ENCODE measurements at places on chromosomes 11 and 22.

DNA sequence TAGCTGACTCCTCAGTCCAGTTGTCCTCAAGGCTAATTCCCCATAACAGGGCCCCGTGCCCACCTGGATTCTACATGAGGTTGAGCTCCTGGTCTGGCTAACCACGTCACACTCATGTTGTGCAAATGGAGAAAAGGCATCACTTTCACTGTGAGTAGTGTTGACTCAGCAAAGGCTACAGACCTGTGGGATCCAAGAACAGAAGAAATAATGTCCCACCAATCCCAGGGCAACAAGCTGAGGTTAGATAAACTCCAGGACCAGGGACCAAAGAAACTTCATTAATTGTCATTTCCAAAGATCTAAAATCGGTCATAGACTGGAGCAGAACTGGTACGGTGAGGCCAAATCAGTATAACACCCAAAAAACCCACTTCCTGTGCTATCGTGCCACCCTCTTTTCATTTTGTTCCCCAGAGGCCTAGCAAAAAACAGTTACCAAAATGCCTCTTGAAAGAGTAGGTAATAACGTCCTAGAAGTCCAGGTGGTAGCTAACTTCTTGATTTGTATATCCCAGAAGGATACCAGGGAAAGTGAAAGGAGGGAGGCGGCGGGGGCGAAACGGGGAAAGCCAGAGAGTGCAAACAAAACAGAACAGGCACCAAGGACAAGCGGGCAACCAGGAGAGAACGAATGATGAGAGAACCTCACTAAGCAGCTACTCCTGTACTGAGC, 1.4 kb downstream of the PCSK7 start:
- DNase-seq, result peak; percentile 52

- DNase-seq, result no peak
These were observed 12.3 kb upstream of the MPEG1 start for GRCh38 chr11:59225017-59225416.

- DNase-seq, result no peak
These were observed 27.5 kb downstream of the CHEK2 start for GRCh38 chr22:28714043-28714628.

DNA sequence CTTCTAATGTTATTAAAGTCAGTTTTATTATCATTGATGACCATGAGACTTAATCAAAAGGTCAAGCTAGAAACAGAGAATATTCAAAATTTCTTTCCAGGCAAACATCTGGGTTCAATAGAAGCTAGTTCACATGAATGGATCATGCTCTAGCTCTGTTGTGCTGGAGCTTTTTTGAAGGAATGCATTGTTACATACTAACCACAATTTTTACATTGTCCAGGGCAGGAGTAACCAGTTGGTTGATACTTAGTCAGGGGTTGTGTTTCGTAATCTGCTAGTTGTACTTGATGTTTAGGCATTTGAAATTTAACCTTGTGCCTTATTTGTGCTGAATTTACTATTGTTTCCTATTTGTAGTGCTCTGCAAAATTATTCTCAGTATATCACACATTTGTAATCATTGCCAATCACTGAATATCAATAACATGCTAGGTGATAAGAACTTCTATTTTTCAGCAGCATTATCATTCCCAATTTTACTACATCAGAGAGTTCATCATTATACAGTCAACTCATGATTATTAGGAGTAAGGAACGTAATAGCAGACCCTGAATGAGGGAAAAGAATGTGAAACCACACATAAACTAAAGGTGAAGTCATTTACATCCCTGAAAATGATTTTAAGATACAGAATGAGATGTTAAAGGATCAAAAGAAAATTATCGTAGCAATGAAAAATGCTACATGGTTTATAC, 23.2 kb downstream of the NF2 start:
- peak; percentile 87 for DNase-seq

- no peak for DNase-seq
These were observed 66.9 kb downstream of the ALX4 start for GRCh38 chr11:44243086-44243485.

DNA sequence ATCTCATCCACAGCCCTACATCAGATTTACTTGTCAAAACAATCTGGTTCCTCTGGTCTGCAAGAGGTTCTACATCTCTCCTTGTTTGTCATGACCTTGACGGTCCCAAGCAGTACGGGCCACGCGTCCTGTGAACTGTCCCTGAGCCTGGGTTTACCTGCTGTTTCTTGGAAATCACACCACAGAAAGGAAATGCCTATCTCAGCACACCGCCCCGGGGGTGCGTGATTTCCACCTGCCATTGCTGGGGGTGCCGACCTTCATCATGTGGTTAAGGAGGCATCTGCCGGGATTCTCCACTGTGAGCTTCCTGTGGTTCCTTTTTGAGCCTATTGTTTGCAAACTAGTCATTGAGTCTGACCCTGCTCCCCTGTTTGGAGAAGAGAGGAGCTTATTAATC, 1363.4 kb downstream of the BRD1 start:
- DNase-seq, result no peak

DNA sequence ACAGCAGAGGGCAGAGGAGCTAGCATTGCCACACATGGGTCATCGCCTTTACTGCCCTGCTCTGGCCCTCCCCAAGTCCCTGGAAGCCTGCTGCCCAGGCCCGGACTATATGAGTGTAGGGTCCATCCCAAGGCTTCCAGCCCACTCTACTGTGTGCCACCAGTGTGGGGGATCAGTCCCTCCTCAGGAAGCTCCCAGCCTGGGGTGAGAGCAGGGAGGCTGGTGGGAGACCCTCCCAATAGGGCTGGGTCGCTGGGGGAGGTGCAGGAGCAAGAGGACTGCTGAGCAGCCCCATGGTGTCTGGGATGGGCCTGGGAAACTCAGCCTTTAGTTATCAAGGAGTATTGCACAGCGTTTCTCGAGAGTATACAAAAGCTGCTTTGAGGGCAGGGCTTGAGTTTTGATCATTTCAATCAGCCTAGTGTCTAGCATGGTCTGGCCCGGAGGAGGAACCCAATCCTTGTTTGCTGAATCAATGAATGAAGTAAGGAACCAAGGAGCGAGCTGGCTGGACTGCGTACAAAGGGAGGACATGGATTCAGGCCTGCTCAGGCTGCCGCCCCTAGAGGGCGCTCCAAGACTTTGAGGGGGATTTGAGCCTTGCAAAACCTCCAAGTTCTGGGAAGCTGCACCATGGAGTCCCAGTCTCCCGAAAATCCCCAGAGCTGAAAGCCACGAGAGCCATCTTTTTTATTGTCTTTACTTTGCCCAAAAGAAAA, 89.0 kb upstream of the PARVA start:
- peak; percentile 96 for DNase-seq

DNA sequence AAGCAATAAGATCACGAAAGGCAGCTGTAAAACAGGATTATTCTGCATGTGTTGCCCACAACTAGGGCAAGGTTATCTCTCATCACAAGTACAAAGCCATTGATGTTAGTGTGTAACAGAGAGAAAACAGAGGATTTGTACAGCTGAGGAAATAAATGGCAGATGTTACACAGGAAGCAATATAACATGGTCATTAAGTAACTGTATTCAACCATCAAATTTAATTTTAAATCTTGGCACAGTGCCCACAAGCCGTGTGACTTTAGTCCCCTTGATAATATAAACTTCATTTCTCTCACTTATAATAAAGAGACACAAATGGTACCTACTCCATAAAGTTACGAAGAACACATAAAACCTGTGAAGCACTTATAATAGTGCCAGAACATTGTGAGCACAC, 17.3 kb downstream of the OR51E2 start:
- DNase-seq, result no peak

GRCh38 chr11:59822989-59823566, 12.5 kb upstream of the MRPL16 start:
- peak; percentile 76 for DNase-seq

DNA sequence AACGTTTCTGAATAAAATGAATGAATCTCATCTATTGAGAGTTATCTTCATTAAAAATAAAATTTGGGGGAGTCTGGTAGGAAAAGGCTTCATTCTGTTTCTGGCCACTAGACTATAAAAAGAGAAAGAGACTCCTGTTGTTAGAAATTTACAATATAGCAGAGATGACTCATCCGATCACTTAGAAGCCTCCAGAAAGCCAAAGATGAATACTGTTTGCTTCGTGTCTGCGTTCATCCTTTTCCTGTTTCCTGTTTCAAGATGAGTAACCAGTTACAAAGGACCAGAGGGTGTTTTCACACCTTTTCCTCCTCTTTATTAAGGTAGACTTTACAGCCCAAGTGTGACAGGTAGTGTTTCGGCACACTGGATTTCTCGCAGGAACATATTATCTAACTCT, 1120.7 kb downstream of the LRRC4C start:
- peak; percentile 70 for DNase-seq

DNA sequence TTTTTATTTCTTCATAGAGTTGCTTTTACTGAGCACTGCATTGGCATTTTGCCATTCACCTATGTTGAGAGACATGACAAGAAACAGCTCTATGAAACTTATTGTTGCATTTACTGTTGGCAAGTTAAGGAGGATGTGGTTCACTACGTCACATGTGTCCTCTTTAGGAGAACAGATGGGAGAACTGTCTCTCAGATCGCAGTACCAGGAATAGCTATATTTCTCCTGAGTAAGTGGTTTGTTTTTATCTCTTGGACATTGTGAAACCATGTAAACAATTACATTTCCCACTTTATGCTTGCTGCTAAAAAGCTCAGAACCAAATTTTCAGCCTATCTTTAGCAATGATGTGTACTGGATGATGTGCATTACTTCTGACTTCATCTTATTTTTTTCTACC, 34.8 kb upstream of the PSMA1 start:
- peak; percentile 58 for DNase-seq

GRCh38 chr11:64360448-64360921, 1.5 kb downstream of the RPS6KA4 start:
- no peak for DNase-seq

DNA sequence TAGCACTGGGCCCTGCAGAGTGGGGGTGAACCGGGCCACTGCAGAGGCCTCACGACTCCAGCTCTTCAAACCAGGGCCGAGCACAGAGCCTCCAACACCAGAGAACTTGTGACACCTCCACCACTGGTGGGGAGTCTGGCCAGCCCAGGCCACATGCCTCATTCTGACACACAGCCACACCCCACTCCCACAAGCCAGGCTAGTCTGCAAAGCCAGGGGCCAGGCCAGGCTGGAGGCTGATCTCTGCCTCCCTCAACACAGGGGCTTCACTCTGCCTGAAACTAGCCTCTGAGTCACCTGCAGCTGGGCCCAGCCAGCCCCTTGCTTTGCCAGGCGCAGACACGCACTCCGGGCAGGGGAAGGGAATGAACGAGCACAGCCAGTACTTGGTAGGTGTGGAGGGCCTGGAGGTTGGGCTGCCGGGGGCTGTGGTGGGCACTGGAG, 102.9 kb downstream of the MED15 start:
- no peak for DNase-seq

GRCh38 chr11:90629229-90629806, 406.5 kb upstream of the CHORDC1 start:
- no peak for DNase-seq

DNA sequence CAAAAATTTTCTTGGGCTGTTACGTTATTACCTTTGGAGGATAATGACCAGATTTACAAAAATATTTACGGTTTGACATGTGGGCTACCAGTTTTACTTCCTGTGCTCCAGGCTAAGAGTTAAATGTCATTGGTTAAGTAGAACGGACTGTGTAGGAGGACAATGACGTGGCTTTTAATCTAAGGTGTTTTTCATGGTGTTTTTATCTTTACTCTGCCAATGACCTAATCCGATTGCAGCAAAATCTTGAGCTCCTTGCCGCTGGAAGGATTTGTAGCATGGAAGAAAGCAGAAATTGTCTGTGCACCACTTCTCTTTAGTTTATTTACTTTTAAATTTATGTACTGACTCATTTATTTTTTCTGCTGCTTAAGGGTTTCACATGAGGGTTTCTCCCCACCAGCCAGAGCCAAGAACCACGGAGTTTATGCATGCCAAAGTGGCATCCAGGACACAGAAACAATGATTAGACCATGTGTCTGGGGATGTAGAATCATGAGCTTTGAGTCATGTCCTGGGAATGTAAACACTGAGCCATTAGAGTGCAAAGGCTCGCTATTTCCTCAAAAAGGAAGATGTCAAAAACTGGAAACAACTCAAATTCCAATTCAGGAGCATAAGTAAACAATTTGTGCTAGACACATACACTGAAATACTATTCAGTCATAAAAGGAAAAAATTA, 1.9 kb upstream of the CARD16 start:
- peak; percentile 99 for DNase-seq

- DNase-seq, result no peak
These were observed 259.7 kb downstream of the MN1 start for GRCh38 chr22:27541836-27542235.

GRCh38 chr11:34341931-34342533, 15.8 kb downstream of the ABTB2 start:
- peak; percentile 50 for DNase-seq

GRCh38 chr22:37362621-37363020, 64.7 kb downstream of the ELFN2 start:
- DNase-seq, result no peak

GRCh38 chr11:119366690-119367620, 14.5 kb downstream of the USP2 start:
- no peak for DNase-seq

GRCh38 chr22:24736526-24737053, 37.9 kb downstream of the PIWIL3 start:
- peak; percentile 22 for DNase-seq

- peak; percentile 42 for DNase-seq
These were observed 32.2 kb upstream of the AQP11 start for GRCh38 chr11:77557553-77557952.

DNA sequence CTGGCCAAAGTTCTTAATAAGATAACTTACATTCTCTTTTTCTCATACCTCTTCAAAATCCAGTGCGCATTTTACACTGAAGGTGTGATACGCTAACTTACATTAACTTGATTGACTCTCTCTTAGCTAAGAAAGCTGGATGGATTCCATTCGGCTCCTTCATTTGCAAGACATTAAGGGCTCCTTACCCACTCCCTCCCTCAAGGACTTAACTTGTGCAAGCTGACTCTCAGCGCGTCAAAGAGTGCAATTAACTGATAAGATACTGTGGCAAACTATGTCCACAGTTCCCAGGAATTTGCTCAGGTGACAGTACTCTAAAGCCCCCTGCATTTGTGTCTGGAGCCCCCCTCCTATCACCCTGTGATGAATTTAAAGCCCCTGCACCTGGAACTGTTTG, 6.4 kb upstream of the RFPL1 start:
- no peak for DNase-seq

GRCh38 chr11:134670247-134670782, 258.3 kb upstream of the B3GAT1 start:
- no peak for DNase-seq

GRCh38 chr11:113141010-113141409, 173.4 kb upstream of the TTC12 start:
- DNase-seq, result no peak

- DNase-seq, result no peak
These were observed 234.2 kb downstream of the AASDHPPT start for GRCh38 chr11:106311531-106312230.
